ENCODE measurements at places on chromosomes 12 and 14.

GRCh38 chr14:63895510-63895909, 42.7 kb downstream of the SYNE2 start:
- DNase-seq, result no peak

GRCh38 chr12:58306266-58307000, 365.1 kb downstream of the ATP23 start:
- DNase-seq, result no peak

DNA sequence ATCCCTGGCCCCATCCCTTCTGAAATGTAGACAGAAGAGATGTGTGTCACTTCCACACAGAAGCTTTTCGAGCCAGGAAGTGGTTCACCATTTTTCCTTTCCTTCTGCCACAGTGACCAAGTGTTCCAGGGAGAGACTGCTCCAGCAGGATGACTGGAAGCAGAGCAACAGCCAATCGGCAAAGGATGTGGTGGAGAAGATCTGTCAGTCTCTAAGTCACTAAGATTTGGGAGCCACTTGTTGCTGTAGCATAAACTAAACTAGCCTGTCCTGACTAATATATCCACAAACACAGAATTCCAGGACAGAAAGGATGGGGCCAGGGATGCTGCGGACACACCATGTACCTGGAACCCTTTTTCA, 42.9 kb downstream of the DUSP6 start:
- no peak for DNase-seq

- DNase-seq, result no peak
Observed at GRCh38 chr12:115450710-115451109, 766.7 kb upstream of the TBX3 start.

GRCh38 chr12:21813125-21813524, 38.6 kb upstream of the KCNJ8 start:
- DNase-seq, result no peak

- DNase-seq, result no peak
Observed at GRCh38 chr12:55978393-55978792, 4.5 kb downstream of the RAB5B start.

DNA sequence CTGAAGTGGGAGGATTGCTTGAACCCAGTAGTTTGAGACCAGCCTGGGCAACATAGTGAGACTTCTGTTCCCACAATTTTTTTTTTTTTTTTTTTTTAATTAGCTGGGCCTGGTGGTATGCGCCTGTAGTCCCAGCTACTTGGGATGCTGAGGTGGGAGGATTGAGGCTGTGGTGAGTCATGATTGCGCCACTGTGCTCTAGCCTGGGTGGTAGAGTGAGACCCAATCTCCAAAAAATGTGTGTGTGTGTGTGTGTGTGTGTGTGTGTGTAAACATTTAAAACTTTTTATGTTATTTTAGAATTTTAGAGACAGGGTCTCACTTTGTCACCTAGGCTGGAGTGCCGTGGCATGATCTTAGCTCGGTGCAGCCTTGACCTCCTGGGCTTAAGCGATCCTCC, 6.8 kb downstream of the PPP1R36 start:
- DNase-seq, result no peak

DNA sequence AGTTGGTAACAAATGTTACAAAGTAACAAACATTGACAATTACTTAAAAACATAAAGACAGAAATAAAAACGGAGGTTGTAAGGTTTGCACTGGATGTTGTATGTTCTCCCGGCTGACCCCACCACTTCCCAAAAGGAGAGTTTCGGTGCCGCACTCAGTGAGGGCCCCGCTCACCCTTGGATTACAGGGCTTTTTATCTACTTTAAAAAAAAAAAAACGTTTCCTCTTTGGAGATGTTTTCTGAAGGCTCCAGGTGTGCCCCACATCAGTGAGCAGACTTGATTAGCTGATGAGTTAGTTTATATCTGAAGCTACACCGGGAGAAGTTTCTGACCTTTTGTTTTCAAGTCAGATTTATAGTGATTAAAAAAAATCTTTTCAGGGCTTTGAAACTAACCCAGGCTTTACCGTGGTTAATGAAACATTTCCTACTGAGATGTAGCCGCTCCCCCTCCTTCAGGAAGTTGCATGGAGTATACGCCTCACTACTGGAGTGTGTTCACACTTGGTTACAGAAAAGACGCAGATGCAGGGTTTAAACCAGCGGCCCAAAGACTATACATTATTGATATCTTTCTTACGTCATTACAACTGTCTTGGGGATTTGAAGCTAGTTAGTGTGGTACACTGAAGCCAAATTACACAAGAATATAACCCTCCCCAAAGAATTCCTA, 38.0 kb upstream of the BCL7A start:
- no peak for DNase-seq

- DNase-seq, result no peak
Observed at GRCh38 chr12:57898308-57898970, 42.9 kb upstream of the ATP23 start.

- DNase-seq, result no peak
Observed at GRCh38 chr12:98939926-98940325, 294.8 kb downstream of the APAF1 start.

- DNase-seq, result no peak
Observed at GRCh38 chr12:45575823-45576475, 153.6 kb upstream of the ARID2 start.

GRCh38 chr12:92038476-92038875, 107.2 kb downstream of the BTG1 start:
- DNase-seq, result no peak

DNA sequence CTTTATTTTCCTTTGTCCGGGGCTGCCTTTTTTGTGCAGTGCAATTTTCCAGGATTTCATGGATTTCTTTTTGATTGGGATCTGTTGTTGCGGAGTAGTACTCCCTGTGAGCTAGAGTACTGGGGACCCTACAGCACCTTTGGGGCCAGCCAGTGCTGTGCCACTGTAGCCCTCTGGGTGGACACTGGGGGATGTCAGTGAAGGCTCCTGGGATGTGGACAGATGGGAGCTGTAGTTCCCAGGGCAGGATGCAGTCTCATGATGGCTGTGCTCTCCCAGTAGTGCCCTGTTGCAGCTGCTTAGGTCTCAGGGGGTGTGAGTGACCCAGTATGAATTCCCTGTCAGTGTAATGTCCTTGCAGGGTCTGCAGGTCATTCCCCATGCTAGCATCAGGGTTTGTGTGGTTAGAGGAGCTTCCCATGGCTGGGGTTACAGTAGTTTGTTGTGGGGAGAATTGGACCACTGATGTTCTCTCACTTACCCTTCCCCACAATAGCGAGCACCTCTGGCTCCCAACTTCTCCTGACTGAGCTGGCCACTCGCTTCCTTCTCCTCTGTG, 72.2 kb downstream of the BRMS1L start:
- no peak for DNase-seq

- DNase-seq, result no peak
Observed at GRCh38 chr14:96212896-96213295, 8.3 kb downstream of the BDKRB2 start.

DNA sequence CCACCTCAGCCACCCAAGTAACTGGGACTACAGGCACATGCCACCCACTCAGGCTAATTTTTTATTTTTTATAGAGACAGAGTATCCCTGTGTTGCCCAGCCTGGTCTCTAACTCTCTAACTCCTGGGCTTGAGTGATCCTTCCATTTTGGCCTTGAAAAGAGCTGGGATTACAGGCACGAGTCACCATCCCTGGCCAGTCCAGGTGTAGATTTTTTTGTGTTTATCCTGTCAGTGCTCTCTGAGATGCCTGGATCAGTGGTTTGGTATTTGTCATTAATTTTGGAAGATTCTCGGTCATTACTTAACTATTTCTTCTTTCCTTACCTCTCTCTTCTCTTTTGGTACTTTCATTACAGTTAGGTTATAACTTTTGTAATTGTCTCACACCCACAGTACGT, 5.3 kb upstream of the HIF1A start:
- no peak for DNase-seq

GRCh38 chr14:77221241-77221871, 39.8 kb downstream of the TMEM63C start:
- no peak for DNase-seq

DNA sequence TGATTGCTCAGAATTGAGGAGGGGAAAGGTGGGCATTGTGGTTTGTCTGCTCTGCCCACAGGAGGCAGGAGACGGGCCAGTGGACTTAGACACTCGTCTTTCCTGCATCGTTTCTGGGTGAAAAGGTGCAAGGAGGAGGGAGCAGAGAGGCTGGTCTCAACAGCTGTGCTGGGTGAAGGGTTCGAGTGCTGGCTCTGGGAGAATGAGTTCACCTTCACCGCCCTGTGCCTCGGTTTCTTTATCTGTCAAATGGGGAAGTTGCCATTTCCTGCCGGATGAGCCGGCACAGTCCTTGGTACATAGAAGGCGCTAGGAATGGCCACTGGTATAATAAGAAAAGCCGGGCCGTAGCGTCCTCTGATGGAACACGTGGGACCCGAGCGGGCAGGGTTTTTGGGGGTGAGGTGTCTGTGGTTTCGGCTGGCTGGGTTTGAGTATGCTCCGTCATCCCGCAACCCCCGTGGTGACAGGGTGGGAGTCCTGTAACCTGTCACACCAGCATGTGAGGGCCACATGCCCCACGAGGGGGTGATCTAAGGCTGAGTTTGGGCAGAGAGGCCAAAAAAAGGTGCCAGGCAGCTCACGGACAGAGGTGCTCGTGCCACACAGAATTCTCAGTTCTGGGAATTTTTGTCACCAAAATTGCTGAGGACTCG, 7.3 kb downstream of the BCL7A start:
- no peak for DNase-seq

GRCh38 chr14:96086032-96086431, 46.9 kb downstream of the C14orf132 start:
- no peak for DNase-seq

DNA sequence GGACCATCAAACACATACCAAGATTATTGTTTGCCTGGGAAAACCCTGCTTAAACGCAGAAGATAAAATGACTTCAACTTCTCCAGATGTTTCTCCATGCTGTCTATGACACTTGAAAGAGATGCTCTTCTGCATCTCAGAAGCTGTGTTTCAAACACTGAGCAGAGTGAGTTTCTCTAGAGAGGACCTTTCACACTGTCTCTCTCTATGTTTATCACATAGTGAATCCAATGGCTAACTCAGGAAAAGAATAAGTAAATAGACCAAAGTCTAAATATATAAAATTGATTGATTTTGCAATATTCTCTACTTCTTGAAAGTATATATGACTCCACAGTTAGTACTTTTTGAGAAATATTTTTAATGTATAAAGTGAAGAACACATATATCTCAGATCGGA, 325.6 kb upstream of the USP15 start:
- DNase-seq, result no peak

DNA sequence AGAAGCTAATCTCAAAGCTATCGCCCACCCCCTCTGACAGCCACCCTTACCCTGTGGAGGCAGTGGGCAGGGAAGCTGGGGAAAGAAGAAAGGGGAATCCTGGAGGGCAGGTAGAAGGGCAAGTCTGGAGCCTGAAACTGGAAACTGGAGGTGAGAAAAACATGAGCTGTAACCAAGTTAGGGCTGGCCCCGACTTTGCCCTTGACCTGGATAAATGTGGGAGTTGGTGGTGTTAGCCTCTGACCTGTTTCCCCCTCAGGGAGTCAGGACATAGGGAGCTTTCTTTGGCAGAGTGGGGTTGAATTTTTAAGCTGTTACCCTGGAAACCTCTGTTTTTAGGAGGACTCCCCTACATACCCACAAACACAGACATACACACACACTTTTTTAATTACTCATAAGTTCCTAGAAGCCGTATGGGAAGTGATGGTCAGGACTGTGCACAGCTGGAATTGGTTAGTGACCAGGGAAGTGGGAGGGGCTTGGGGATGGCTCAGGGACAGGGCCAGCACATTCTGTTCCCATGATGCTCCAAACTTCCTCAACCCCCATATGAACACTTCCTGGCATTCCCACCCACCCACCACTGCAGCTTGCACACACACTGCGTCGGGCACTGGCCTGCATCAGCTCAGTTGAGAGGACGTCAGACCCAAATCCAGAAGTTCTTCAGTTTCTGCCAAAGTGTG, 5.0 kb upstream of the MMP19 start:
- DNase-seq, result no peak

- no peak for DNase-seq
Observed at GRCh38 chr12:117189725-117190209, 503 bp downstream of the FBXO21 start.

GRCh38 chr14:54687750-54688119, 120.8 kb downstream of the SAMD4A start:
- no peak for DNase-seq

DNA sequence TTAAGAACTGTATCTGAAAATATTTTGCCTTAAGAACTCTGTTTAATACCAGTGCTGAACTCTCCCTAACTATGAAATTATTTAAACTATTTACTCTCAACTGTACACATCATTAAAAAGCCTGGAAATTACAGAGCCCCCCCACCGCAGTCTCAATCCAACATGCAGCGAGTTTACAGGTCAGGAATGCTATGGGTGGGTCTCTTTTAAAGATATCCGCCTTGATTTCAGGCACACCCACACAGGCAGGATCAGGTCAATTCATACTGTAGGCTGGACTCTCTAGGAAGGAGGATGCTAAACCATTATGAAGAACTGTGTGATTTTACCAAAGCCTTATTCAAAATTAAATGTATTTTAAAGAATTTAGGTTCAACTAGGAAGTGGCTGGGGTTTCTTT, 16.5 kb downstream of the SPTLC2 start:
- no peak for DNase-seq

DNA sequence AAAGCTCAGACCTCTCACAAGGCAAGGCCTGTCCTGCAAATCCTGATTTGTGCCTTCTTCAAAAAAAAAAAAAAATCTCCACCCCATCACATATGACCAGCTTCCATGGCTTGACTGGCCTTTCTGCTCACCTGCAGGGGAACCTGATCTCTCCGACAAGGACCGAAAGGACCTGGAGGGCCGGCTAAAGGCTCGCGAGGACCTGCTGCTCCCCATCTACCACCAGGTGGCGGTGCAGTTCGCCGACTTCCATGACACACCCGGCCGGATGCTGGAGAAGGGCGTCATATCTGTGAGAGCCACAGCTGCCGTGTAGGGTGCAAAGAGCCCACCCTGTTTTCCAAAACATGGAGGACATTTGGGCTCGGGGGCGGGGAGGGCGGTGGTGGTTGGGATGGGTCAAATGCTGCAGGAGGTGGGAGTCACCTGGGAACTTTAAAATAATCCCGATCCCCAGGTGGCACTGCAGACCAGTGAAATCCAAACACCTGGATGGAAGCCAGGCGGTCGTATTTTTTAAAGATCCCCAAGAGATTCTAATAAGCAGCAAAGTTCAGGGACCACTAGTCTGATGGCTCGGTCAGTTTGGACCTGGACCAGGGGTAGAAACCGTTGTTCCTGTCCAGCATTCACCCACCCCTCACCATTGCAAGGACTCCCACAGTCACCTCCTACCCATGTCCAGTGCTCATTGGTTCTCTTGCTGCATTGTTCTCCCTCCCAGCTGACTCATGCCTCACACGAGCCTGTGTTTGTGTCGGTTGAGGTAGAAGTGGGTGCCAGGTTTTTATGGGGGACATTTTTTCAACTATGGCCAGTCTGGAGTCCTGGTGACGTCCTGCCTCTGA, 44.8 kb downstream of the FOXN4 start:
- no peak for DNase-seq

- no peak for DNase-seq
Observed at GRCh38 chr14:105061428-105062047, 3.7 kb downstream of the GPR132 start.

DNA sequence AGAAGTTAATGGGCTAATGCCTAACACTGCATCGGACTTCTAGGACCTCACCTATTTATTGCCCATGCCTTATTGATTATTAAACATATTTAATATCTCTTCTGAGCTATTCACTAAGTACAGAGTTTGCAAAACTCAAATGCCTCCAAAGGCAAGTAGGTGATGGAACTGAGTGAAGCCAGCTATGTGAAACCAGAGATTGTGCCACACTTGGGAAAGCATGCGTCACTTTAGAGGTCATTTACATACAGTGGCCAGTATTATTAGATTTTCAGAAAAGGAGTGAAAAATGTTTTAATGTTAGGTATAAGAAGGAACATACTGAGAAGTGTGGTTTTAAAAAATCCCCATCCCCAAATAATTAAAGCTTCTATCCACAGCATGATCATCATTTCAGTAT, 27.7 kb downstream of the PDE6H start:
- no peak for DNase-seq
